ENCODE measurements at places on chromosomes 4 and X.

- peaks cover 24% of the 10 kb centered on the region for H3K27me3 ChIP-seq
- no peaks in the 10 kb centered on the region for H3K36me3 ChIP-seq
- peaks cover 6% of the 10 kb centered on the region for H3K4me1 ChIP-seq
- no peak overlapping the region for H3K27ac ChIP-seq
- DNase-seq = no peak
- H3K4me3 ChIP-seq = no peak overlapping the region
Measured at GRCh38 chr4:2797545-2798305, 4.8 kb downstream of the SH3BP2 start.

- no peaks in the 10 kb centered on the region for H3K27me3 ChIP-seq
- no peak for DNase-seq
- no peak overlapping the region for H3K27ac ChIP-seq
- H3K36me3 ChIP-seq = peaks cover 1% of the 10 kb centered on the region
- no peak overlapping the region for H3K4me3 ChIP-seq
Measured at GRCh38 chrX:122272011-122272410, 912.1 kb upstream of the GRIA3 start.

- peaks cover 18% of the 10 kb centered on the region for H3K27me3 ChIP-seq
- no peak overlapping the region for H3K27ac ChIP-seq
- no peaks in the 10 kb centered on the region for H3K4me1 ChIP-seq
- no peaks in the 10 kb centered on the region for H3K36me3 ChIP-seq
- DNase-seq = no peak
Measured at GRCh38 chr4:16530688-16531635, 304.7 kb upstream of the TAPT1 start.

- peaks cover 21% of the 10 kb centered on the region for H3K36me3 ChIP-seq
- DNase-seq = no peak
- H3K4me3 ChIP-seq = no peak overlapping the region
- H3K27ac ChIP-seq = no peak overlapping the region
- no peaks in the 10 kb centered on the region for H3K27me3 ChIP-seq
Measured at GRCh38 chrX:51896626-51897025, 3.2 kb downstream of the MAGED1 start.

DNA sequence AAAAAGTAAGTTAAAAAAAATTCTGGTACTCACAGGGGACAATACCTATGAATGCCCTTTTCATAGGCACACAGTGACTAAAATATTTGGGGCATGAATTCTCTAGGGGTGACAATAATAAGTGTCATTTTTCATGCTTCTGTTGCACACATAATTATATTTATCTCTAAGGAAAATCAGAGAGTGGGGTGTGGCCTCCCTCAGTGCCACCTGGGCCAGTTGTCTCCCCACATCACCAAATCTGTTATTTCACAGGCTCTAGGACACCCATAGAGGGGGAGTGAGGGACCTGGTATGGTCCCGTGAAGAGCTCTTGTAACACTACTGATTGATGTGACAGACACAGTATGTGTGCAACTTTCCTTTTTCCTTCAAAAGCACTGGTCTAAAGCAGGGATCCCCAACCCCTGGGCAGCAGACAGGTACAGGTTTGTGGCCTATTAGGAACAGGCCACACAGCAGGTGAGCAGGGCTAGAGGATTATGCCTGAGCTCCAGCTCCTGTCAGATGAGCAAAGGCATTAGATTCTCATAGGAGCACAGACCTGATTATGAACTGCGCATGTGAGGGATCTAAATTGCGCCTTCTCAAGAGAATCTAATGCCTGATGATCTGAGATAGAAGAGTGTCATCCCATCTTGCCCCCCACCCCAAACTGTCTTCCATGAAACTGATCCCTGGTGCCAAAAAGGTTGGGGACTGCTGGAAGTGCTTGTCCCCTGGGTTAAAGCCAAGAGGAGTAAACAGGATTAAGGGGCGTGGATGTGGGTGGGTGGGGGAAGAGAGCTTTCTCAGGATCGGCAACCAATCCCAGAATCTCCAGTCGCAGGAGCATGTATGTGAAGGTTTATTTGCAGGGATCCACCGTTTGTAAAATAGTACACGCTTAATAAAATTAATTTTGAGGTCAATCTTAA lies 856 bp downstream of the SLC9B1 start:
- peaks cover 11% of the 10 kb centered on the region for H3K4me1 ChIP-seq
- H3K4me3 ChIP-seq = peak overlapping the region; percentile 85
- no peaks in the 10 kb centered on the region for H3K27me3 ChIP-seq
- peak overlapping the region; percentile 99 for H3K27ac ChIP-seq

GRCh38 chr4:25953740-25954139 lies 39.7 kb downstream of the SMIM20 start:
- DNase-seq = no peak
- H3K27me3 ChIP-seq = no peaks in the 10 kb centered on the region
- H3K36me3 ChIP-seq = no peaks in the 10 kb centered on the region
- peak overlapping the region; percentile 33 for H3K27ac ChIP-seq
- H3K4me1 ChIP-seq = peaks cover 32% of the 10 kb centered on the region

- peak overlapping the region; percentile 90 for H3K4me3 ChIP-seq
- H3K36me3 ChIP-seq = no peaks in the 10 kb centered on the region
- H3K27ac ChIP-seq = peak overlapping the region; percentile 94
- no peaks in the 10 kb centered on the region for H3K27me3 ChIP-seq
- H3K4me1 ChIP-seq = peaks cover 8% of the 10 kb centered on the region
Measured at GRCh38 chrX:130340271-130340670, 552 bp downstream of the SLC25A14 start.

DNA sequence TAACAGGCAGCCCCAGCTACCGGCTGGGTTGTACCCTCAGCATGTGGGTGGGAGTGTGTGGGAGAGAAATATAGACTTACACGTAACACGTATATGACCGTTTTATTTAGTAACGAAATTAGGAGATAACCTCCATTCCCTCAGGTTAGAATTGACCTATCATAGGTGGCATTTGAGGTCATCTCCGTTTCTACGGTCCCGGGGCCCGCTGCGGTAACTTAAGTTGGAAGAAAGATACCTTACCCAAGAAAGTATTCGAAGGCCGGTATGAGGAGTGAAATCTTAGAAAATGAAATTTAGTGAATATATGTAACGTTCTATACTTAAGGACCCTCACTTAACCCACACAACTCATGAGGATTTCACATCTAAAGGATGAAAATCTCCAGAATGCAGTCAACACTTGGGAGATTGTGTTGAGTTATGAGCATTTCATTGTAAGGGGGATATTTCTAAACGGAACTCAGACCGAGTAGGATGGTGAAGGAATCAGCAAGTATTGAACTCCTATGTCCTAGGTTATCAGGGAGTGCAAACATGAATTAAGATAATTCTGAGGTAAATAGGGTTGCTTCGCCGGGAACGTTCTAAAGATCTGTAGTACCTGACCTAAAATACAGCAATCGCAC lies 891 bp downstream of the CISD2 start:
- H3K36me3 ChIP-seq = peaks cover 17% of the 10 kb centered on the region
- peak overlapping the region; percentile 97 for H3K27ac ChIP-seq
- H3K4me1 ChIP-seq = peaks cover 17% of the 10 kb centered on the region
- no peak for DNase-seq

DNA sequence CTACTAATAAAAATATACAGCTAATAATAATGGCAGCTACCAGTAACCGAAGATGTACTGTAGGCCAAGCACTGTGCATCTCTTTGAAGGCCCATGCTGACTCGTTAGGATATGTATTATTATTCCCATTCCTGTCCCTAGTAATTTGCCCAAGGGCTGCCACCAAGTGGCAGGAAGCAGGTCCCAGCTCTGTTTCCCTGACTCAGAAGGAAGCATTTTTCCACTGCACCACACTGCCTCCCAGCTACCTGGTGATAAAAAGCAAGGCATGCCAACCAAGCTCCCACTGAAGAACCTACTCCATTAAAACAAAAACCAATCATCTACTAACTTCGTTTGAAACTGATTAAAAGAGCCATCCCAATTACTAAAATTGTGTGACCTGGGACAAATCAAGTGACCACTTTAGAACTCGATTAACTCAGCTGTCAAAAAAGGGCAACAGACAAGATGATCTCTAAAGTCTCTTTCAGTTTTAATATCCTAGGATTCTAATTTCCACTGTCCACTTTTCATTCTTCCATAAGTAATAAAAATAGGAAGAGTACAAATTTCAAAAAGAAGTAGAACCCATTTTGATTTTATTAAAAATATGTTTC lies 24.3 kb upstream of the PGM2 start:
- no peaks in the 10 kb centered on the region for H3K27me3 ChIP-seq
- no peaks in the 10 kb centered on the region for H3K36me3 ChIP-seq
- peak overlapping the region; percentile 81 for H3K27ac ChIP-seq
- DNase-seq = peak; percentile 25
- H3K4me1 ChIP-seq = peaks cover 11% of the 10 kb centered on the region
- no peak overlapping the region for H3K4me3 ChIP-seq

DNA sequence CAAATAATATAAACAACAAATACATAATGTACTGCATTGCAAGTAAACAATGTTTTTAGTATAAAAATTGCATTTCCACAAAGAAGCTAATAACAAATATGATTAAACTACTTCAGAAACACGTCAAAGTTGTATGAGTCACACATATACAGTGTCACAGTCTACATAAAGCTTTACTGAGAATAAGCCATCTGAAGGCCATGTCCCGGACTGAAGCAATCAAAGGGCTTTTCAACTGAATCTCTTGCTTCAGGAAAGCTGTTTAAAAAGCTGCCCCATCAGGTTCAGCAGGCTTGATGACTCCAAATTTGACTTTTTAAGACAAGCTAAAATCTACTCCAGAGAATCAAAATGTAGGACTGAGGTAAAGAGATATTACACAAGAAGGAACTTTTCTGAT lies 1476.8 kb downstream of the ADGRL3 start:
- H3K27ac ChIP-seq = no peak overlapping the region
- H3K36me3 ChIP-seq = no peaks in the 10 kb centered on the region
- H3K4me1 ChIP-seq = no peaks in the 10 kb centered on the region
- DNase-seq = no peak
- H3K4me3 ChIP-seq = no peak overlapping the region
- H3K27me3 ChIP-seq = no peaks in the 10 kb centered on the region

GRCh38 chrX:41912923-41913322 lies 10.4 kb downstream of the CASK start:
- H3K27me3 ChIP-seq = no peaks in the 10 kb centered on the region
- H3K4me3 ChIP-seq = no peak overlapping the region
- H3K27ac ChIP-seq = no peak overlapping the region
- DNase-seq = no peak
- no peaks in the 10 kb centered on the region for H3K36me3 ChIP-seq

DNA sequence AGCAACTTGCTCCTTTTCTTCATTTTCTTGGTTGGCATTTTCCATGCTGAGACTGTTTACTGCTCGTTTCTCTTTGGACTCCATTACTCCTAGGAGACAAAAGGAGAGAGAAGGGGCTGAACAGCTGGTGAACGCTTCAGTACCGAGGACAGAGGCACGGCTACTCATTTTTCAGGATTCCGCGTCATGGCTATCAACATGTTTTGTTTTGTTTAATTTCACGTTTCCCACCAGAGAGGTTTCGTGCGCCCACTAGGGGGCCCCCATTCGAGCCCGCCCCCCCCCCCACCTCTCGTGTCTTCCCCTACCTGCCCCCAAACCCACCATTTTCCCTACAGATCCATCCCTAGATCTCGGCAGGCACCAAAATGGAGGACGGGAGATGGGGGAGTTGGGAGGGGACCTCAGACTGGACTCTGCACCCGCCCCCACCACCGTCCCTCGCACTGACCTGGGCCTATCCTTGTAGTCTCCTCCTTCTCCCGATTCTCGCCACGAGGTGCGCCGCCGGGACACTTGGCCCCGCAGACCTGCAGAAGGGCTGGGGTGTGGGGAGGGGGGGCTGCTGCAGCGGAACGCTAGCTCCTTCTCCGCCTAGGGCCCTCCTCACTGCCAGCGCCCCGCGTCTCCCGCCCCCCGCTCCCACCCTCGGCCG lies 653 bp downstream of the BEX1 start:
- H3K36me3 ChIP-seq = peaks cover 5% of the 10 kb centered on the region
- no peaks in the 10 kb centered on the region for H3K27me3 ChIP-seq
- H3K4me1 ChIP-seq = peaks cover 4% of the 10 kb centered on the region
- peak; percentile 25 for DNase-seq

DNA sequence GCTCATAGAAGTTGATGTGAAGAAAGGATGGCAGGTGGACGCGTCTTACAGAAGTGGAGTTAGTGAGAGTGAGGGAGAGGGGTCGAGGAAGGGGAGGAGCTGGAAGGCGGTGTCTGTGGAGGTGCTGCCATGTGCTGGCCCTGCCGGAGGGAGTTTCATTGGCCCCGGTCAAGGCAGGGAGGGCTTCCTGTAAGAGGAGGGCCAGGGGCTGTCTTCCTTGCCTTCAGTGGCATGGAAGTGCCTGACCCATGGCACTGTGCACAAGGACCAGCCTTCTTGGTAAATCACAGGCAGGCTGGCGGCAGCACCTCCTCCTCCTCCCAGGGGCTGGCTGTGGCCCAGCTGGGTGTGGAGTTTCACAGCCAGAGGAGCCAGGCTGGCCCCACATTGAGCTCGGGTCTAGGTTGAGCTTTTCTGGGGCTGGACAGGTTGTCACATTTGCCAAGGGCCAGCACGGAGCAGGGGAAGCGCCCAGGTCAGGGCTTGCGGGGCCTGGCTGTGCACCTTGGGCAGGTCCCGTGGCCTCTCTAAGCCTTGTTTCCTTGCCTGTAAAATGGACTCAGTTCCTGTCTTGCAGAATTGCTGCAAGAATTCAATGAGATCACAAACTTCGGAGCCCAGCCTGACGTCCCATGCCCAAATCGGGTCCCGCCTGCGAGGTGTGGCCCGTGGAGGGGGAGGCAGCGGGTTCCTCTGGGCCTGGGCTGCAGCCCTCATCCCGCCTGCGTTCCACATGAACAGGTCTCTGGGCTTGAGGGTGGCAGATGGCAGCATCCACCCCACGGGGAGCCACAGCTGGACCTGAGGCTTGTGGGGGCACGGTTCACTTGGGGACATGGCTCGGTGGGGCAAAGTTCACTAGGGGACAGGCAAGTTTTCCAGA lies 7.0 kb downstream of the HTRA3 start:
- H3K27ac ChIP-seq = no peak overlapping the region
- DNase-seq = no peak
- no peak overlapping the region for H3K4me3 ChIP-seq

DNA sequence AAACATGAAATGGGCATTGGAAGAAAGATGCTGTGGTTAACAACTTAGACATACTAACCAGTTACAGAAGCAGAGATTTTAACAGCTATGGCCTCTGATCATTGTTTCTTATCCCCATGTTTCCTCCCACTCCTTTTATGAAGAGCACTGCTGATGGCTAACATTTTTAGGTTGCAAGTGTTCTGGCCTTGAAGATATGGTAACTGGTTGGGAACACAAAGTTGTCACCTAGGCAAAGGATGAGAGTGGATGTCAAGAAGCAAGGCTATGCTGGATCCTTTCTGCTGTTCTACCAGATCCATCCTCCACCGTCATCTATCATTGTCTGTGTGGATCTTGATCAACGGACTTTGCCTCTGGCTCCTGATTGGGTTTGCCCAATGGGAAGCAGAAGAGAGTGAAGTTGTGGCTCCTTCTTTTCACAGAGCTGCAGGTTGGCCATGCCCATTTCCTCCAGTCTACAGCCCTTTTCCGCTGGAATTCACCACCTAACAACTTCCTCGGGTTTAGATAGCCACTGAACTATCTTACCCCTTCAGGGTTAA lies 48.9 kb upstream of the SPP1 start:
- no peak overlapping the region for H3K4me3 ChIP-seq
- no peak overlapping the region for H3K27ac ChIP-seq
- no peaks in the 10 kb centered on the region for H3K36me3 ChIP-seq
- no peak for DNase-seq

Measured in progenitor cell of endocrine pancreas (in vitro differentiated cells).